ENCODE measurements at places on chromosomes 2 and 18.
A peak's percentile ranks its signal among the peaks of the same experiment; 100 is the strongest.

- DNase-seq: no peak
Observed at GRCh38 chr2:10303181-10303693, 533 bp downstream of the HPCAL1 start.

DNA sequence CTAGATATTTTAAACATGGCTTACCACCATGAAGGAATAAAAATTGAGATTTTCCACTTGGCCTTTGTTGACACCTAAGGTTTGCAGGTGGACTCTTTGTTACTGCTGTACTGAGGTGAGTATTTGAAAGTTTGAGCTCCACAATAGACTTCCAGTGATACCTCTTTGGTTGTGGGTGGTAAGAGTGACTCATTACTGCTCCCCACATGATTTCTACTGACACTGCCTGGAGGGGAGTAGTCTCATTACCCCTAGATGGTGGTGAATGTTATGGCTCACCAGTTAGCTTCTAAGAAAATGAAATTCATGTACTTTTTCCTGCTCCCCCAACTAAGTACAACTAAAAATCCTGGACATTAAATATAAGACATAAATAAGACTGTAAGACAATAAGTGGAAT is 1183.1 kb upstream of the TMEFF2 start:
- DNase-seq: no peak

GRCh38 chr2:1951586-1951985 is 207.3 kb upstream of the PXDN start:
- DNase-seq: no peak

DNA sequence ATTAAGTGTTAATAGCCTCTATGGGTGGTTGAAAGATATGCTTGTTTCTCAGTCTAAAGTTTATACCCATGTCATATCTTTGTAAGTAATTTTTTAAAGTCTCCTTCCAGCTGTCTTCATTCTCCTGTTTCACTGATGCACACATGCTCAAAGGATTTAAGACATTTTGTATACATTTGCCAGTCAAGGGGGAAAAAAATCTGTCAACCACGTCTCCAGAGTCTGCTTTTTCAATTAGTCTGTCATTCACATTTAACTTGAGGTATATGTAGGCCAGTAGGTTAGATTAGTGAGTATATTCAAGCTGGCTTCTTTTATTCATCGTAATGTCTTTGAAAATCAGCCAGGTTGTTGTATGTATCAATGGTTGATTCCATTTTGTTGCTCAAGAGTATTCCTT is 193.5 kb downstream of the MCFD2 start:
- DNase-seq: no peak

DNA sequence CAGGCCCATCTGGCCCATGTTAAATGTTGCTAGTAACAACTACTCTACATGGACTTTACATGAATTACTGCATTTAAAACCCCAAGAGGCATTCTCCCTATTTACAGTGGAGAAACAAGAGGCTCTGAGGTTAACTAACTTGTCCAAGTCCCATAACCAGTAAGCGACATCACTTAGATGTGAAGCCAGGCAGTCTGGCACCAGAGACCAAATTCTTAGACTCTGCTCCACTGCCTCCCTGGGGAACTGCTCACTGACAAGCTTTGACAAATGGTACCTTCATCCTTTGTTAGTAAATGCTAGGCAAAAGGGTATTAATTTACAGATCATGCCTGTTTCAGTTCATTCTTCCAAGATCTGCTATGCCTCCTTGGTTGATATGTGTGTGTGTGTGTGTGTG is 124.8 kb downstream of the AFF3 start:
- no peak for DNase-seq

DNA sequence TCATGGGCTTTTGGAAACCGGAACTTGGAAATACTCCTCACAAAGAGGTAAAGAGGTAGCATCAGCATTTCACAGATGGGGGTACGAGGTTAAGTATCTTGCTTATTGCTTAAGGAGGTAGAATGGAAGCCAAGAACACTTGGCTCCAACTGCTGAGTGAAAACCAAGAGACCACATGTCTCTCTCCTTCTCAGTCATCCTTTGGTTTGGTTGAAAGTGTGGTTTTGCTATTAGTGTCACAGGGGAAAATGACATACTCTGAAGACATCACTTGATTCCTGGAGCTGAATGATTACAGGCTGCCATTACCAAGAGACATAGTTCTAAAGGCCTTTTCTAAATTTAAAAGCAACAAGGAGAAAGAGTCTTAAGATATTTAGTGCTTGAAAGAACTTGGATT is 41.5 kb downstream of the ANTXR1 start:
- DNase-seq: no peak

GRCh38 chr18:78006006-78006773 is 756.5 kb downstream of the GALR1 start:
- no peak for DNase-seq

GRCh38 chr2:241843321-241844065 is 15.2 kb downstream of the PDCD1 start:
- no peak for DNase-seq

- DNase-seq: no peak
Observed at GRCh38 chr2:80591233-80591632, 286.7 kb upstream of the LRRTM1 start.

- no peak for DNase-seq
Observed at GRCh38 chr2:168658706-168659105, 143.7 kb upstream of the NOSTRIN start.

DNA sequence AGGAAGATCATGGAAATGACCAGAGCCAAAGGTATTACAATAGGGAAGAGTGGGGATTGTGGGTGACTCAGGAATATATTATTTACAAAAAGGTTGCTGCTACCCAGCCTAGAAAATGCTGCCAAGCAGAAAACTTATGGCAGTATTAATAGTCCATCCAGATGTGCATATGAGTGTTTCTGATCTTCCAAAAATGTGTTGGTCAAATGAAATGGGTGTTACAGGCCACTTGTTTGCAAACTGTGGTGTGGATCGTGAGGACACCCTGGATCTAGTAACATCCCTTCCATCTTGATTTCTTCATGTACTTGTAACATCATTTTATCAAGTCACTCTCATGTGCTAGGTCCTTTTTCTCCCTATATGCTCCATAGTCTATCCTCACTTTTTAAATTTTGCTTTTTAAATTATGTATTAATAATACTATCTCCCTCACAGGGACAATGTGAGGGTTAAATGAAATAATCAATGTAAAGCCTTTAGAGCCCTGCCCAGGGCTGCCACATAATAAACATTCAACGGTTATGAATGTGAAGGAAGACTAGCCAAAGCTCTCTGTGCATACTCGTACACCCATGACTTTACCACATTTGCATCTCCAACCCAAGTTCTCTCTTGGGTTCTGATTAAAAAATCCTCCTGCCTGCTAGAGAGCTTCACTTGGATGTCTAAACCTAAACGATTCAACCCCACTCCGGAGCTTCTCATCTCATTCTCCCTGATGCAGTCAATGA is 18.5 kb downstream of the CD226 start:
- DNase-seq: no peak

DNA sequence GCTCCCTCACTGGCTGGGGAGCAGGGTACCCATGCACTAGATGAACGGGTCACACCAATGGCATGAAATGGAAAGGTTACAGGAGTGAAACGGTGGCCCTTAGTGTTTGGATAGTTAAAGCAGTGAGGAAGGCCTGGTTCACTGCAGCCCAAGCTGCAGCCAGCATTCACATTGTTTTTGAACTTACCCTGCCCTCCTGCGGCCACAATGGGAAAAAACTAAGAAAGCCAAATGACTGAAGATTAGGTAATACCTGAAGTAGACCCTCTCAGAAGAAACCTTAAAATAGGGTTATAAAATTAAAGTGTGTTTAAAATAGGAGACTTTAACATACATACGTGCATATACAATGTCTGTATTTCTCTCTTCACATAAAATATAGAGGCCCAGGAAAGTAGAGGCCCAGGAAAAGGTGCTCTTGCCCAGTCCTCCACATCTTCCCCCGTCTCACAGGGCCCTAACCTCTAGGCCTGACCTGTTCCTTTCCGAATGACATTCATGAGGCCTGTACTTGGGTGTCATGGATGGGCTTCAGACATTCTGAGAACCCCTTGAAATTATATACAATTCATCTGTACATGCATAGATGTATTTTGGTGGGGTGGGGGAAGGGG is 33.3 kb downstream of the DOK1 start:
- peak; percentile 45 for DNase-seq

DNA sequence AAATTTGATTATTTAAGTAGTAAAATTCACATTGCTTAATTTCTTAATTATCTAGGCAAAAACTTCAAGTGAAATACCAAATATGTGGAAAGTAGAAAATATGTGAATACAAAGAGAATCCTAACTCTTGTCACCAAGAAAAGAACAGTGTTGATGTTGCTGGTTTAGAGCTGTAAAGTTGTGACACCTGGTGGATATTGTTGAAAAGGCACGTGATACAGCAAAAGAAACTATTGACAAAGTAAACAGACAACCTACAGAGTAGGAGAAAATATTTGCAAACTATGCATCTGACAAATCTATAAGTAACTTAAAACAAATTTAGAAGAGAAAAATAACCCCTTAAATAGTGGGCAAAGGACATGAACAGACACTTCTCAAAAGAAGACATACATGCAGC is 25.6 kb upstream of the ZC3H15 start:
- DNase-seq: peak; percentile 45

- DNase-seq: no peak
Observed at GRCh38 chr18:35942133-35942532, 30.3 kb upstream of the RMP24 start.

Data from NCI-H2081 (cell line).